ENCODE measurements at places on chromosomes 2 and 18. TPM values are rescaled to one million over a fixed set of nuclear protein-coding genes. Genes with fewer than 3 reads are reported as not detected.

FIGN gene
- total RNA-seq, result under 0.01 TPM

ZC3H6 gene
- 4.8 TPM for total RNA-seq

GAREM2 gene
- total RNA-seq, result 0.54 TPM

MC4R gene
- total RNA-seq, result not detected

KCNF1 gene
- total RNA-seq, result under 0.01 TPM

CFAP210 gene
- not detected for total RNA-seq

XIRP2 gene
- 0.27 TPM for total RNA-seq

DNA sequence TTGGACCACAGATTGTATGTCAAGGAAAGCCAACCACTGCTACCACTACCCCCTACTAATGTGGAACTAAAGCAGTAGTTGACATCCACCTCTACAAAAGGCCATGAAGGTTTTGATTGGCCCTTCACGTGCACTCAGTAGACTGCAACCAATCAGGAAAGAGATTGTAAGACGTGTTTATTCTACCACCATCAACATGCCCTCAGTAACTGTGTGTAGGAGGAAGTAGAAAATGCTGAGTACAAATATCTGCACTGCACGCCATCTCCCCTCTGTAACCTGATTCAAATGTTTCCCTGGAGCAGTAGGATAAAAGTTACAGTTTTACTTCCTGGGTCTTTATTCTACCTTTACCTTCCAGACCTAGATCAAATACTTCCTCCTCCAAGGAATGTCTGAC is 2.9 kb upstream of the CASP10 start:
- no peak for DNase-seq

DNA sequence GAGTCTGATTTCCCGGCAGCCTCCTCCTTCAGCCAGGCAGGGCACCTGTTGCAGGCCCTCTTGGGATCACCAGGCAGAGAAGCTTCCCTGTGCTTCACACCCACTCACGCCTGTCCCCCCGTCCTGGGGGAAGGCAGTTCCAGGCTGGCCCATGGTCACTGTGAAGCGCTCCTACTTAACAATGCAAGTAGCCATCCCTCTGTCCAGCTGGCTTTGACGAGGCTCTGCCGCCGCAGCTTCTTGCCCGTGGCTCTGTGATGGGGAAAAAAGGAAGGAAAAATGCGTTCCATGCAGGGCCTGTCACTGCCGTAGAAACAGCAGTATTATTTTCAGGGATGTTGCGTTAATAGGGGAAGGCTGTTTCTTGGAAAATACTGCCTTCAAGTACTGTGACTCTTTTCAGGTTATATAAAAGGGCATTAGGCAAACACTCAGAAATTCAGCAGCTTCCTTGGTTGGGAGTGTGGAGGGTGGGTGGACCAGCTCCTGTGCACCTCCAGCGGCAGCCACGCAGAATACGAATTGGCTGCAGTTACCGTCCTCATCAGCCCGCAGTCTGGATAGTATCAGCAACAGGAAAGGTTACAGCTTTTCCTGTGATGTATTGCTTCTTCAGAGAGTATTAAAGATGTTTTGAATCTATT is 232.3 kb downstream of the KLHL29 start:
- DNase-seq, result no peak

DNA sequence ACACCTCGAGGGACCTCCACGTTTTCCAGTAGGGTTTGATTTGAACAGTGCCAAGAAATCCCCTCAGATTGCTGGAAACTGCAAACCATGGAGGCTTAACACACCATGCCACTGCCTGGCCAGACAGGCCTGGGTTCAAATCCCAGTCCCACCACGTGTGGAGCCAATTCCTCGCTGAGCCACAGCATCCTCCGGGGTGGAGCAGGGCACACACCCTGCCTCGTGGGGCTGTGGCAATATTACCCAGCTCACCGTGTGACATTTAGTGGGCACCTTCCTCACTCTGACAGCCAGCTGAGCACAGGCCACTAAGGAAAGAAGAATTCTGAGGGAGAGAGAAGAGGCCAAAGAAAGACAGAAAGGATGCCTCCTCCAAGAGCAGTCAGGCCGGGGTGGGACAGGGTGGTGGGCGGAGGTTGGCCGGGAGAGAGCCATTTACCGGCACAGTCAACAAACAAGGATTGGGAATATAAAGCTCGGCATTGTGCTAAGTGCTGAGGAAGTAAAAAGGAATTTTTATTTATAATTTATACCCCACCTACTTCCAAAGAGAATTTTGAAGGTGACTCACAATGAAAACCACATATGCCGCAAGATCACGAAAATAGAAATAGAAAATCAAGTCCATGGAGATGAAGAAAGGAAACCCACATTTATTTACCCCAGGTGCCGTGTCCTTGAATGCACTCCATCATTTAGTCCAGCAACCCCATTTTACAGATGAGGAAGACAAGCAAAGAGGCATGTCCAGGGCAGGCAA is 111.5 kb downstream of the MCFD2 start:
- no peak for DNase-seq

GRCh38 chr2:118856978-118857676 is 9.7 kb upstream of the EN1 start:
- no peak for DNase-seq

DNA sequence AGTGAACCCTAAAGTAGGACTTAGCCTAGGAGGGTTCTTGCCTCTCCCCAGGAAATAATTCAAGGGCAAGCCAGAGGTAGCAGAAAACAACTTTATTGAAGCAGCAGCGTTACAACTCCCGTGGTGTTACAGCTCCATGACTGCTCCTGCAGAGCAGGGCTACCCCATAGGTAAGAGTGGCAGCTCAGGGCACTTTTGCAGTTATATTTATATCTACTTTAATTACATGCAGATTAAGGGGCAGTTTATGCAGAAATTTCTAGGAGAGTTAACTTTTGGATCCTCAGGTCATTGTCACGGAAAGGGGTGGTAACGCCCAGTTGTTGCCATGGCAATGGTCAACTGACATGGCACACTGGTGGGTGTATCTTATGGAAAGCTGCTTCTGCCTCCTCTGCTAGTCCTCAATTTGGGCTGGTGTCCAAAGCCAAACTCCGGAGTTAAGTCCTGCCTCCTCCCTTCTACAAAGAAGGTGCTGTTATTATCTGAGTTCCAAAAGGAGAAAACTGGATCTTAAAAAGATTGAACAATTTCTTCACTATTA is 1413.0 kb downstream of the DSC3 start:
- DNase-seq, result no peak

- DNase-seq, result no peak
These were observed 39.6 kb downstream of the ITGAV start for GRCh38 chr2:186629250-186629996.

All from hematopoietic multipotent progenitor cell (in vitro differentiated cells).